CMK (cell line): ENCODE measurements at places on chromosomes 6 and 20.

GRCh38 chr6:159766906-159767305 lies 5.1 kb downstream of the ACAT2 start:
- DNase-seq, result no peak

DNA sequence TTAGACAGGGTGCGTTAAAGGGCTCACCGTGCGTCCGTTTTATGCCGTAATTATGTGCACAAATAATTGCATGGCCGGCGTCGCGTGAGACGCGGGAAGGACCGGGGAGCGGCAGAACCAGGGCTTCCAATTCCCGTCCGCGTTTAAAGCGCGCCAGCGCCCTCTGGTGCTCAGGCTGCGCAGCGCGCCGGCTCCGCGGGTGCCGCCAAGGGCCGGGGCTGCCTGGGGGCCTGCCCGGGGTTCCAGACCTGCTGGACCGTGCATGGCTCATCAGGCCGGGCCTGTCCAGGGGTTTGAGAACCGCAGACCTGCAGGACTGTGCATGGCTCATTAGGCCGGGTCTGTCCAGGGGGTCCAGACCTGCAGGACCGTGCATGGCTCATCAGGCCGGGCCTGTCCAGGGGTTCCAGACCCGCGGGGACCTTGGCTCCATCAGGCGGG lies 369.0 kb downstream of the THBS2 start:
- no peak for DNase-seq

DNA sequence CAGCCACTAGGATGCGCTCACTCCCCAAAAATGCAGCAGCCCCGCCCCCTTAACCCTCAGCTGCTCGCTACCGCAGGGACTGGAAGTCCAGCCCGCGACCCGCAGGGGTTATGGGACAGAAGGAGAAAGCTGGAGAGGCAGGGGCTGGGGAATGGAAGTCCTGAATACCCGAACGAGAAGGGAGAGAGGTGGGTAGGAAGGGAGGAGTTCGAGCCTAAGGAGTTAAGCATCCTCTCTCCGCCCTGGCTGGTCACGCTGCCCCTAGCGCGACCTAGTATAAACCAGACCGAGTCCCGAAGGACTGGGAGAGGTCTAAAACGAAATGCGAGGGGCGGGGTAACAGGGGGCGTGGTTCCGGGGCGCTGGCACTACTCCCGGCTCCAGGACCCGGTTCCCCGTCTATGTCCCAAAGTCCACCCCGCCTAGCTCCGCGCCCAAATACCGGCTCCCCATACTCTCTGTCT lies 448 bp upstream of the DDAH2 start:
- DNase-seq, result no peak

- no peak for DNase-seq
Observed at GRCh38 chr6:13702809-13703302, 8.8 kb downstream of the RANBP9 start.

DNA sequence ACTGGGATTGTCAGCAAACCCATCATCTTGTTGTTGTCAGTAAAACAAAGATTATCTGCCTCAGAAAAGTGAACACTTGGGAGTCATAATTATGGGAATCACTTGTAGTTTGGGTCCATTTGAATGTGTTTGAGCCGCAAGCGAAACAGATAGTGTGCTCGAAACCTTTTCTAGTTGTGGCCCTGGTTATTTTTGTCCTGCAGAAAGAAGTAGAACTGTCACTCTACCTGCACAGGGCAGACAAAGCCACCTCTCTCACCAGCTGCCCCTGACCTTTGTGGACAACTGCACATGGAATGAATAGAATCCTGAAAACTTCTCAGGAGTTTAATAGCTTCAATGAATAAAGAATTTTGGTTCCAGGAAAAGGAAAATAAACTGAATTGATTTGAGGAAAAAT lies 156.1 kb upstream of the CHD6 start:
- DNase-seq, result no peak

DNA sequence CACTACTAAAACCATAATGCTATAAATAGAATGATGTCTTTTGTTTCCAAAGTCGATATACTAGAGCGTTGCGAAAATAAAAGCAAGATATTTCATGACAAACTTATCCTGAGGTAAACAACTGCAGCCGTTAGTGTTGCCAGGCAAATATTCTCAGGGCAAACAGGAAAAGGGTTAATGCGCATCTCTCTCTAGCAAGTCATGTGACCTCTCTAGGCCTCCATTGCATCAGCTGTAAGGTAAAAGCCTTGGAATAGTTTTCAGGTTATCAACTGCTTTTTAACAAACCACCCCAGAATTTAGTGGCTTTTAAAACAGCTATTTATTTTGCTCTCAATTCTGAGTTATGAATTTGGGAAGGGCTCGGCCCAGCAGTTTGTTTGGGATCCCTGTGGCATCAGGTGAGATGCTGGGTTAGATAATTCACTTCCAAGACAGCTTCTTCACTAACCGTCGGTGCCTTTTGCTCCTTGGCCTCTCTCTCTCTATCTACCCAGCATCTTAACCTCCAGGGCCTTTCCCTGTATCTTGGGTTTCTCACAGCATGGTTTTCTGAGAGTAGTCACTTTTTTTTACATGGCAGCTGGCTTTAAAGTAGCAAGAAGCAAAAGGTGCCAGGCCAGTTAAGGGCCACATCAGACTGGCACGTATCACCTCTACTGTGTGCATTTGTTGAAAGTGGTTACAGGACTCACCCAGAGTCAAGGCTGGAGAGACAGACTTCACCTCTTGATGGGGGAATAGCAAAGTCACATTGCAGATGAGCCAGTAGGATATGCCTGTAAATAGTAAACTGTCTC lies 39.2 kb upstream of the LTV1 start:
- DNase-seq, result no peak
